ENCODE measurements at places on chromosomes 1 and 21. TPM values are rescaled to one million over a fixed set of nuclear protein-coding genes. Genes with fewer than 3 reads are reported as not detected.

GRCh38 chr1:17084787-17085186 lies 31.0 kb upstream of the SDHB start:
- no peak for DNase-seq

DNA sequence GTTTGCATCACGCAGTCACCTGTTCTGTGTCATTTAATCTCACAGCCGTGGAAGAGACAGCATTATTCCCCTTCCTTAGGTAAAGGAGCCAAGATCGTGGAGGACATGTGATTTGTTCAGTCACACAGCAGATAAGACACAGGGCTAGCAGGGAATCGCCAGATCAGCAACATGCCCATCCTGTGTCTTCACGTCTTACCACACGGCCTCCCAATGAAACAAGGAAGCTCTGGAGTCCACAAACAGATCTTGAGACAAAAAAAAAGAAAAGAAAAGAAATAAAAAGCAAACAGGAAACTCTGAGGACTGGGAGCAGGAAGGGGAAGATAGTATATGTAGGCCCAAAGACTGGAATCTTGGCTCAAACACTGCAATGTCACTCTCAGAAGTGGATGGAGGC lies 155.3 kb downstream of the ADSS2 start:
- DNase-seq: no peak

DNA sequence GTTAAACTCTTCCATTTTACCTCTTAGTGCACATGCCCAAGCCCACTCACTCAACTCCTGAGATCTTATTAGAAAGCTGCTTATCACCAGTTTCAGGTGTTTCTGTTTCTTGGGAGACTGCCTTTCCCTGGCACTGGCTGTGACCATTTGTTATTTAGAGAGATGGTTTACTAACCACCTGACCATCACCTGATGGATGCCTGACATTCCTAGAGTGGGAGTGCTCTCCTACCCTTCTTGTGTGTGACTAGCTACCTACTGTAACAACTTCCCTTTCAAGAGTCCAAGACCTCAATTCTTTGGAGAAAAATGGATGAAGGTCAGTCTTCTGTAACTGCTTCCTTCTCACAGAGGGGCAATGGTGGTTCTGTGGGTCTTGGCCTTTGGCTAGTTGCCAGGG lies 755.2 kb upstream of the ADAMTS5 start:
- DNase-seq: no peak

- no peak for DNase-seq
These were observed 100.1 kb upstream of the IGSF21 start for GRCh38 chr1:18007391-18008041.

DNA sequence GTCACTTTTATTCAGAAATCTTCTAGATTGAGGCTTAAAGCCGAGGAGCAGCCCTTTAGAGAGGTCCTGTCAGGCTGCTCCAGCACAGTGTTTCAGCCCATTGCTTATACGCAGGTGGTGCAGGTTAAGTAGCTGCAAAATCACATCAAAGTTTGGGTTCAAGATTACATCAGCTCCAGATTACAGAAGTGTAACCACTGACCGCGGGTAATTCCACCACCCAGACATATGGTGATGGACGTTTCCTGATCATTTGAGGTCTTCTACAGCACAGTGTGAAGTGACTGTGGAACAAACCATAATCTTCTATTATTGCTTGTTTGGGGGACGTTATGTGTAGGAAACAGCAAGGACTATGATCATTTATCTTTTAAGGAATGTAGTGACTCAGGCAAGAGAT lies 11.8 kb downstream of the C1orf115 start:
- no peak for DNase-seq

GRCh38 chr21:39980241-39980820 lies 113.1 kb downstream of the PCP4 start:
- DNase-seq: no peak

DNA sequence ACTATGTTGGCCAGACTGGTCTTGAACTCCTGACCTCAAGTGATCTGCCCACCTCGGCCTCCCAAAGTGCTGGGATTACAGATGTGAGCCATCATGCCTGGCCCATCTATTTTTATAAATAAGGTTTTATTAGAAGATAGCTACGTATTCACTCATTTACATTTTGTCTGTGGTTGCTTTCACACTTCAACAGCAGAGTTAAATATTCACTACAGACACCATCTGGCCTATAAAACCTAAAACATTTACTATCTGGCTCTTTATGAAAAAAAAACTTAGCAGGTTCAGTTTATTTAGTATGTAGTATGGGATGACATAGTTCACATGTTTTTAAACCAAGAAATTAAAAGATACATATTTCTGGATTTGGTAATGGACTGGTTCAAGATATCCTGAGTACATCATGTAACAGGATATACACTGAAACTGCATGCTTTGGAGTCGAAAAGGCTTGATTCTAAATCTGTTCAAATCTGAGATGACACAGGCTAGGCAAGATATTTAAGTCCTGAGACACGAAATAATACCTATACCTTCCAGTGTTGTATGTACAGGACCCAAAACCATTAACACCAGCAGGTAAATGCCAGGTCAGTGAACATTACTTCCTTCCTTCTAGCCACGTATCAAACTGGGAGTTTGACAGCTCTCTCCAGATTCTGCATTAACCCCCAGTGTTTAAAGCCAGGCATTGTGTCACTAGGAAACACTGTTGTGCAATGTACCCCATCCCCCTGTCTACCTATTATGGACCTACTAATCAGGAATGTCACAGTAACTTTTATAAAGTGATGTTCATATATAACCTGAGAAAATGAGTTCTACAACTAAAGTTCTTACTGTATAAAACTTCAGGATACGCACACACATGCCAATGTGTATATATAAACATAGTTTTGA lies 54.3 kb upstream of the SDC3 start:
- no peak for DNase-seq

- DNase-seq: no peak
These were observed 361.9 kb upstream of the GREM2 start for GRCh38 chr1:240973875-240974274.

PCSK9 gene
- 0.03 TPM for total RNA-seq

OR14K1 gene
- total RNA-seq: not detected

FCN3 gene
- not detected for total RNA-seq

NKAIN1 gene
- 0.63 TPM for total RNA-seq

ARHGEF19 gene
- 2.4 TPM for total RNA-seq
